ENCODE measurements at places on chromosomes 5 and 9.

DNA sequence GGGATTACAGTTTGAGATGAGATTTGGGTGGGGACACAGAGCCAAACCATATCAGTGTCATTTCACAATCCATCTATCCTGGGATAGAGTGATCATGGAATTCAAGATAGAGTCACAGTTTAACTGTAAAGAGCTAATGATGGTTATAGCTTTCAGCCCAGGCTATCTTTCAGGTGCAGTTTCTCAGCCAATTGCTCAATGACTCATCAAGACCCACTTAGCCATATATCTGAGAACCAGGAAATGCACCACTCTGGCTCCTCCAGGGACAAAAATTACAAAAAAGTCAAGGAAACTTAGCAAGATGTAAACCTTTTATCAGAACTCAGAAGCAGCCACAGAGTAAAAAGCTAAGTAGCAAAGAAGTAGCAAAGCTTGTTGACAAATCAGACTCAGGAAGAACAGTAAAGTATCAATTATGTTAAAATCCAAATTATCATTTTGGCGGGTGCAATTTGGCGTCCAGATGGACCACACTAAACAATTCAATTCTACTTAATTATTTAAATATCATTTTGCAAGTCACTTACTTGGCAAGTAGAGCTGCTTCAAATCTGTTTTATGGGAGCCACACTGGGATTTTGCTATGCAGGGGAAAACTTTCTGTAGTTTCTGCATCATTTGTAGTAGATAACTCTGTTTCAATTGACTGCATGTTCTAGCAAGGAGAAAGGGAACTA is 169.4 kb downstream of the TLE1 start:
- no peak for DNase-seq

DNA sequence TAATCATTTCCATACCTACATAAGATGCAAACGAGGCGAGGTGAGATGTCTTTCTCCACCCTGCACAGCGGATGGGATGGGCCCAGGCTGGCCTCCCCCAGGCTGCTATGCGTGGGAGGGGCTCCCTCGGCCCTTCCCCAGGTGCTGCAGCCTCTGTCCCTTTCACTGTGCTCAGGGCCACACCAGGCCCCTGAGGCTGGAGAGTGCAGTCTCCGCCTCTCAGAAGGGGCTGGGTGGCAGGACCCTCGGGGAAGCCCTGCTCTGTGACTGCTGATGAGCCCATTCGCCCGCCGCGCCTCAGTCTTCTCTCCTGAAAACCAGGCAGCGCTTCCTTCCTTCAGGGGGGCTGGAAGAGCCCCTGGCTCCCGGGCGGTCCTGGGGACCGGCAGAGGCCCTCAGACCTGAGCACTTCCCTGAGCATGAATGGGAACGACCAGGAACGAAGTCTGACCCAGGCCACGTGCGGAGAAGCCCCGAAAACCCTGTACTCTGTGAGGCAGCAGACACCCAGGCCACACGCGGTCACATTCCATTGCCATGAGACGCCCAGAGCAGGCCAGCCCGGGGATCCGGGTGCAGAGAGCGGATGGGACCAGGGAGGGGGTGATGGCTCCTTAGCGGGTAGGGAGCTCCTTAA is 21.9 kb upstream of the NOTCH1 start:
- DNase-seq, result no peak

DNA sequence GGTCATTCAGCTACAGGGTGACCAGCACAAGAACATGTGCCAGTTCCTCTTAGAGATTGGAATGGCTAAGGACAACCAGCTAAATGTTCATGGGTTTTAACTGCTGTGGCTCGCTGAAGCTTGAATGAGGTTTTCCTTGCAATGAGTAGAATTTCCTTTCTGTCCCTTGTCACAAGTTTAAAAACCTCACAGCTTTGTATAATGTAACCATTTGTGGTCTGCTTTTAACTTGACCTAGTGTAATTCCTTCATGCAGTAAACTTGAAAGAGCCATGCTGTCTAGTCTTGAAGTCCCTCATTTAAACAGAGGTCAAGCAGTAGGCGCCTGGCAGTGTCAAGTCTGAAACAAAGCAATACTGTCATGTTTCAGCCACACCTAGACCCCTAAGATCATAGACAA is 181.3 kb upstream of the DMRT1 start:
- no peak for DNase-seq

DNA sequence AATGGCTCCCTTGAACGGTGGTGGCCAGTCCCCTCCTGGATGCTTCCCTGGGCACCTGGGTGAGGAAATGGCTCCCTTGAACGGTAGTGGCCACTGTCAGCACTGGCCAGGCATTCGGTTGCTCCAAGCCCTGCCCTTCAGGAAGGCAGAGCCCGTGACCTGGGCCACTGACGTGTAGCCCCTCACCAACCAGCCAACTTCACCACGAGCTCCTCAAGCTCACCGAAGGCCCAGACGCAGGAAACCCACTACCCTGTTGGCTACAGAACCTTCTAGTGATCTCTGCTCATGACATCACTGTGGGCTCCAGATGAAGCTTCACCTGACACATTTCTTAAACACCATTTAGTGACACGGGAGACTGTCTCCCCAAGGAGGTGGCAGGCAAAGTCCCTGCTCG is 9.2 kb downstream of the SLC6A3 start:
- DNase-seq, result no peak

DNA sequence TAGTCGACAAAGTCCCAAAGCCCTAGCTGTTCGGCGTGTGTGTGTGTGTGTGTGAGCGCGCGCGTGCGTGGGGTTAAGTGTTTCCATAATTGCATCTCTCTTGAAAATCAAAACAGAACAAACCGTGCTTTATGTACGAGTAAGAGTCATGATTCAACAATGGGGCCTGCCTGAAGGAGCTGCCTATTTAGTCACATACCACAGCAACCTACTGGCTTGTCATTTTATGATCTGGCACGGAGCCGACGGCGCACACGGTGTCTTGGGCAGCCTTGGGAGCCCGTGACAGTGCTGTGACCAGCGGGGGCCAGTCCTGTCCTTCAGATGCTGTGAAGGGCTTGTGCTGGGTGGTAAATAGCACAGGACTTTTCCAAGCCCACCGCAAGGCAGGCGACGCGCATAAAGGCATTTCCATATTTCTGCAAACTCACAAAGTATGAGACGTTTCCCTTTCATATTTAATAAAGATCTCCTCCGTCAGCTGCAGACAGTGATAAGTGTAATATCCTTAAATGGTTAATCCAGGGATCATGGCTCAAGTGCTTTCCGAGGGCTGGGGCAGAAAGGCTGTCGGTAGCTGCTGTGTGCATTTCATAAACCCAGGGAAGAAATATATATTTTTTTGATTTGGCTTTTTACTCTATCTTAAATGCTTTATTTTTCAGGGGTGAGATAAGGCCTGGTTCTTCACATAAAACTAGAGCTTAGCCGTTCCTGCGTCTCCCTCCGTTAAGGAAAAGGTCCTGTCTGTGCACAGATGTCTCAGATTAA is 270.2 kb upstream of the IRX1 start:
- no peak for DNase-seq

GRCh38 chr9:93262537-93263310 is 78.8 kb downstream of the WNK2 start:
- DNase-seq, result no peak

- no peak for DNase-seq
Measured at GRCh38 chr9:89410641-89411350, 87.1 kb downstream of the SEMA4D start.

GRCh38 chr5:93746406-93747056 is 5.1 kb upstream of the POU5F2 start:
- DNase-seq, result no peak

DNA sequence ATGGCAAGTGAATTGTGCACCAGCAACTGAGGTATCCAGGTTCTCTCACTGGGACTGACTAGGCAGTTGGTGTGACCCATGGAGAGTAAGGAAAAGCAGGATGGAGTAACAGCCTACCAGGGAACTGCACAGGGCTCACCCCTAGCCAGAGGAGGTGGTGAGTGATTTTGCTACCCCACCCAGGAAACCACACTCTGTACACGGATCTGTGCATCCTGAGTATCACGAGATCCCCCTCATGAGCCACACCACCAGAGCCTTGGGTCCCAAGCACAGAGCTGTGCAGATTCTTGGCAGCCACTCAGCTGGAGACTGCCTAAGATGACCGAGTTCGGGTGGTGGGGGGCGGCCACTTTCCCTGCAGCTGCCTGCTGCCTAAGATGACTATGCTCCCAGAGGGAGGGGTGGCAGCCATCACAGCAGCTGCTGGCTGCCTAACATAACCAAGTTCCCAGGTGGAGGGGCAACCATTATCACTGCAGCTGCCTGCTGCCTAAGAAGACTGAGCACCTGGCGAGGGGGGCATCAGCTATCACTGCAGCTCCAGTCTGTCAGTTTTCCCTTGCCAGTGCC is 48.4 kb upstream of the EFNA5 start:
- no peak for DNase-seq

DNA sequence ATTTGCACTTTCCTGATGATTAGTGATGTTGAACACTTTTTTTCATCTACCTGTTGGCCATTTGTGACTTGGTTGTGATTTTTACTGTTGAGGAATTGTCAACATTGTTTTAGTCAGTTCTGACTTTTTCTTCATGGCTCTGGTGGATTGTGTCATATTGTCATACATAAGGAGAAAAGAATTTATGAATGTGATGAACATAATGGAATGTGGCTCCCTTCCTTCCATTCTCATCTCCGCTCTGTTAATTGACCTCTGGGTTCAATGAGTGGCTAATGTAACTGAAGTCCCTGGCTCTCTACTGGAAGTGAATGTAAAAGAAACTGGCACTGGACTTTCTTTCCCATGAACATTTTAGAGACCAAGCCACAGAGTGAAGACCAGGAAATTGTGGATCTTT is 49.2 kb downstream of the KIAA1958 start:
- no peak for DNase-seq

DNA sequence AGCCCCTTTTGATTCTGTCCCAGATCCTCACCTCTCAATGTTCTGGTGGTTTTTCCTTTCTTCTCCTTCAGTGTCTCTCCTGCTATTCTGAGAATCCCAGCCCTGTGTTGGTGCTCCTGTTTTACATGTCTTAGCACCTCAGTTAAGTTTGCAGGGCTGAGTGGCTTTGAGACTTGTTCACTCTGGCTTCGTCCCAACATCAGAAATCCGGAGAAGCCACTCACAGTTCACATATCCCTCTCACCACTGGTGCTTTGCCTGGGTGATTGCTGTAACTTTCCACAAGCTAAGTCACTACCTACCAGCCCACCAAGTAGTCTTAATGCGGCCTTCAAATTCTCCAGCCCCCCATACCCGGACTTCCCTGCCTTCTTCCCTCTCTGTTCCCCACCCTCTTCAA is 40.2 kb downstream of the CYFIP2 start:
- DNase-seq, result no peak

DNA sequence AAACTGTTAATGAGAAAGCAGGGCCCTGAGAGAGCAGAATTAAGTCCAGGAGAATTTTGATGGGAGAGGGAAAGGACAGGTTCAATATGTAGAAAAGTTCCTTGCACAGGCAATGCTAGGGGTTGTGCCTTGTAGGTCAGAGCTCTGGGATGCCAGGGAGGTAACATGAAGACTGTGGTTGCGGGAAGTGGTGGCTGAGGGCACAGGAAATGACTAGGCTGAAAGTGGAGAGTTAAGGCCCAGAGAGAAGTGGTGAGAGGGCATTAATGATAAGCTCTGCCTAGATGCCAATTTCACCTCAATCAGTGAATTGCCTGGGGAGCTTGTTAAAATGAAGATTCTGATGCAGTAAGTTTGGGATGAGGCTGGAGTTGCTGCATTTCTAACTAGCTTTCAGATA is 31.5 kb upstream of the PPP3R2 start:
- no peak for DNase-seq

DNA sequence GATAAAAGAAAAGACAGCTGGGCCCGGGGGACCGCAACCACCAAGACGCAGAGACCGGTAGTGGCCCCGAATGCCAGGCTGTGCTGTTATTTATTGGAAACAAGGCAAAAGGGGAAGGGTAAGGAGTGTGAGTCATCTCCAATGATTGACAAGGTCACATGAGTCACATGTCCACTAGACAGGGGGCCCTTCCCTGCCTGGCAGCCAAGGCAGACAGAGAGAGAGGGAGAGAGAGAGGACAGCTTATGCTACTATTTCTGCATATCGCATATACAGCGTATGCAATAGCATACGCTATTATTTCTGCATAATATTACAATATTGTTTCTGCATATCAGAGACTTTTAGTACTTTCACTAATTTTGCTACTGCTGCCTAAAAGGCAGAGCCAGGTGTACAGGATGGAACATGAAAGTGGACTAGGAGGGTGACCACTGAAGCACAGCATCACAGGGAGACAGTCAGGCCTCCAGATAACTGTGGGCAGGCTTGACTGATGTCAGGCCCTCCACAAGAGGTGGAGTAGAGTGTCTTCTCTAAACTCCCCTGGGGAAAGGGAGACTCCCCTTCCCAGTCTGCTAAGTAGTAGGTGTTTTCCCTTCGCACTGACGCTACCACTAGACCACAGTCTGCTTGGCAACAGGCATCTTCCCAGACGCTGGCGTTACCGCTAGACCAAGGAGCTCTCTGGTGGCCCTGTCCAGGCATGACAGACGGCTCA is 50.3 kb downstream of the RFX3 start:
- DNase-seq, result no peak

- no peak for DNase-seq
Measured at GRCh38 chr5:132526974-132527564, 16.3 kb downstream of the IL5 start.

DNA sequence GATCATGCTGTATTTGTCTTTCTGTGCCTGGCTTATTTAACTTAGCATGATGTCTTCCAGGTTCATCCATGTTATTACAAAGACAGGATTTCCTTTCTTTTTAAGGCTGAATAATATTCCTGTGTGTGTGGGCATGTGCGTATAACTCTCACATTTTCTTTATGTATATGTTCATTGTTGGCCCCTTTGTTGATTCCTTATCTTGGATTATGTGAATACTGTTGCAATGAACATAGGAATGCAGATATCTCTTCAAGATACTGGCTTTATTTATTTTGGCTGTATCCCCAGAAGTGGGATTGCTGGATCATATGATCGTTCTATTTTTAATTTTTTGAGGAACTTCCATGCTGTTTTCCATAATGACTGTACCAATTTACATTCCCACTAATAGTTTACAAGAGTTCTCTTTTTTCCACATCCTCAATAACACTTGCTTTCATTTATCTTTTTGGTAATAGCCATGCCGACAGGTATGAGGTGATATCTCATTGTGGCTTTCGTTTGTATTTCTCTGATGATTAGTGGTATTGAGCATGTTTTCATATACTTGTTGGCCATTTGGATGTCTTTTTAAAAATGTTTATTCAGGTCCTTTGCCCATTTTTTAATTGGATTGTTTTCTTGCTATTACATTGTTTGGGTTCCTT is 38.0 kb downstream of the CREBRF start:
- no peak for DNase-seq

DNA sequence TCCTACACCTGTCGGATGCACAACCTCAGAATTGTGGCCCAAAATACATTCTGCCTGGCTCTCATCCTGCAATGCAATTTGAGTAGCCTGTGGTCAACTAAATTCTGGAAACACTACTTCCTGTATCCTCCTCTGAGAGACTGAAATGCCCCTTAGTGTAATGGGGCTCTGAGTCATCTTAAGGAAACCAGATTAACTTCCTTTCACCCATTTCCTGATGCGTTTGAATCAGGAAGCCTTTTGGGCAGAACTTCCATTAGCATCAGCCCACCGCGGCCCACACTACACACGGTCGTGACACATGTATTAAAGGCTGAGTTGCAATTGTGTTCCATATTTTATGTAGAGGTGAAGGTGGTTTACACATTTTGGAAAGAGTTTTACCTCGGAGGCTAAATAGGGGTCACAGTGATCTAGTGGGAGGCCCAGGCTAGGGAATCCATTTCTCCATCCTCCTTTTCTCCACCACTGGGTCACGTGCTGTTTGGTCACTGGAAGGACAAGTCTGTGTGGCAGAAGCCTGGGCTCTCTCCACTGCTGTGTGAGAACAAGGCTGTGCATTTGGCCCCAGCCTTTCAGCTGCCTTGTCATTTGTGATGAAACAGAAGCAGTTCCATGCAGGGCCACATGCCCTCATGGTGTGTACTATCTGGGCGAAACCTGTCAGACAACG is 55.9 kb downstream of the DAP start:
- no peak for DNase-seq
